T-helper 17 cell (primary cell): ENCODE measurements at places on chromosomes 1 and 21.

DNA sequence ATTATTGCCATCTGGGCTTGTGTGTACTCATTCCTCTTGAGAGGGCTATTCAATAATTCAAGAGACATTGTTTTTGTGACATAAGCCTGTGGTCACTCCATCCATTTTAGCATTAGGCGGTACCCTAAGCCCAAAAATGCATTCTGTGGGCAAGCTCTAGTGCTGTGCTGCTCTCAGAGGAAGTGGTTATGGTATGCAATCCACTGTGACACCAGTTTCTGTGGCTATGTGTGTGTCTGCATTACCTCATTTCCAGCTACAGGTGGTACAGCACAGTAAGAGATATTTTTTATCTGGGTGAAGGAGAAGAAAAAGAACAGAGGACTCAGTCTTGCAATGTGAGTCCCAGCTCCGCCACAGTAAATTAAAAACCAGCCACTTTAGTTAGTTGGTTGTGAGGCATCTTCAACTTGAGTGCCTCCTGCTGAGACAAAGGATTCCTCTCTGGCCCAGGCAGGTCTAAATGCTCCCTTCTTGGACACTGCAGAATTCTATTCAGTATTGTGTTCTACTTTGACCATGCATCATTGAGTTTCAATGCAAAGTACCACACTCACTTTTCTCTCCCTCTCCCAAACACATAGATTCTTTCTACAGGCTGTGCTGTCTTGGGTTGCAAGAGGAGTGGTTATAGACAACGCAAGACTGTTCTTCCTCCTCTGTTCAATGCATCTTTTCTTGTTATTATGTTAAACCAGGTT, 777.8 kb upstream of the BRINP3 start:
- DNase-seq = no peak

- no peak for DNase-seq
Measured at GRCh38 chr1:148293651-148294050, 141.6 kb upstream of the NBPF11 start.

GRCh38 chr1:206955476-206956451, 9.5 kb upstream of the PIGR start:
- no peak for DNase-seq

DNA sequence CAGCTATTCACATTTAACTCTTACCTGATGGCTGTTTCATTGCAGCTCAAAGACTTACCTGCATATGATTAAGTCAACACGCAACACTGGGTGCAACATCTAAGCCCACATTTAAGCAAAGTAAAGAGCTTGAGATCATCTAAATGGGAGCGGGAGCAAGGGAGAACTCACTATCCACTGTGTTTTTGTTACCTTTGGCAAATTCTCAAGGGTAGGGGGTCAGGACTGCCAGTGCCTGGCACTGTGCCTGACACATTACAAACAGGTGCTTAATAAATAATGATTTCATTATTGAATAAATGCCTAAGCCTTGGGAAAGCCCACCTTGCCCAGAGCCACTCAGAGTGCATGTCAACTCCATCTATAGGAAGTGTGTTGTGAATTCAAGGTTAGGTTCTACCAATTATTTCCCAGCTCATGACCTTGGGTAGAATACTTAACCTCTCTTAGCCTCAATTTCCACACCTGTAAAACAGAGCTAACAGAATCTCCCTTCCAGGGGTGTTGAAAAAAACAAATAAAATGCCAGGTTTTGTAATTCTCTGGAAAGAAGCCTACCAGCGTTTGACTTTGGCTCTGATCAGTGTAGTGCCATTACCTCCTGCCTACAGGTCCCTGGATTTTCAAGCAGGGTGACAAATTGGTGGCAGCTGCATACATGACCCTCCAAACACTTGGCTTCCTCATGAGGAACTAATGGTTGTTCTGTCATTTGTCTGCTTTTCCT, 109.7 kb downstream of the TGFBR3 start:
- DNase-seq = no peak

DNA sequence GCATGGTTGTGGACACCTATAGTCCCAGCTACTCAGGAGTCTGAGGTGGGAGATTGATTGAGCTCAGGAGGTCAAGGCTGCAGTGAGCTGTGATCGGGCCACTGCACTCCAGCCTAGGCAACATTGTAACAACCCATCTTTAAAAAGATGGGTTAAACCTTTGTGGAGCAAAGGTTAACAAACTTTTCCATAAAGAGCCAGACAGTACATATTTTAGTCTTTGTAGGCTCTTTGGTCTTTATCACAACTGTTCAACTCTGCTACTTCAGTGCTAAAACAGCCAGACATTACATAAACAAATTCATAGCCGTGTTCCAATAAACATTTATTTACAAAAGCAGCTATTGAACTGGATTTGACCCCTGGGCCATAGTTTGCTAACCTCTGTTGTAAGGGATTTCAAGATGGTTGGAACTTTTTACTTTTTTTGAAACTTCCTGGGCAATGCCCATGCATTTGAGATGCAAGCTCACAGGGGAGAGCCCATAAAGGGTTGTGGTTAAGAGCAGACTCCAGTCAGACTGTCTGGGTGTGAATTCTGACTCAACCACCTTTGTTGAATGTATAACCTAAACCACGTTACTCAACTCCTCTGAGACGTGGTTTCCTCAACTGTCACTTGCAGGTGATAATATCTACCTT, 10.8 kb downstream of the INAVA start:
- DNase-seq = peak; percentile 17

- no peak for DNase-seq
Measured at GRCh38 chr1:206589206-206589605, 23.1 kb downstream of the EIF2D start.

DNA sequence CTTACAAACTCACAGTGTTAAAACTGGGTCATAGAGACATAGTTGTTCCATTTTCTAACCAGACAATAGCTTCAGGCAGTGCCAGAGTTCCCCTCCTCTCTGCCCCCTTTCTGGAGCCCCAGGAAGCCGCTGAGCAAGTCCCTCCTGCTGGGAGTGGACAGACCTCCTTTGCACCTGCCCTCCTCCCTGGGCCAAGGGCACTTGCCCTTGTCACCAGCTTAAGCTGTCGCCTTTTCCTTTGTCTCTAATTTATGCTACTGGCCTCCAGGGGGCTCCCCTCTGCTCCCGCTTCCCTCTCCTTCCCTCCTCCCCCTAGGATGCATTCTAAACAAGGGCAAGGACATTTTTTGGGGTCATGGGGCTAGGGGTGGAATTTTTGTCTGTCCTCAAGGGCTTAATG, 182.4 kb downstream of the MIS18A start:
- DNase-seq = no peak

DNA sequence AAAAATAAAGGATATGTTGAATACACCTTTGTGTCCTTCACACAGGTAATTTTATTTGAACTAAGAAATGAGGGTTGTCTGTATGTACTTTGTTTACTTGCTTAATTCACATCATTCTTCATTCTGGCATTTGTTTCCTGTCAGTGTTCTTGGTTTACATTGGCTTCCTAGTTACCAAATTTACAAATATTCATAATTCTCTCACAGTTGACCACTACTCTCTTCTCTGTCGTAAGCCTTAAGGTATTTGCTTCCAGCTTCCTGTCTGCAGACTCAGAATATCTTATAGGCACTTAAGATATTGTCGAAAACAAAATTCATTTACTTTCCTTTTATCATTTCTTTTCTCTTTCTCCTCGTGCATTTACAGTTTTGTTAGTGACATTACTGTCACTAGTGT, 15.9 kb downstream of the RNPC3 start:
- DNase-seq = no peak

GRCh38 chr1:33394770-33395169, 36.1 kb downstream of the PHC2 start:
- no peak for DNase-seq
